ENCODE measurements at places on chromosomes 5 and 9. TPM values are rescaled to one million over a fixed set of nuclear protein-coding genes. Genes with fewer than 3 reads are reported as not detected.

The SNCB gene
- not detected for polyA plus RNA-seq

The RLN1 gene
- 0.27 TPM for polyA plus RNA-seq

The SCGB3A1 gene
- 1.4 TPM for polyA plus RNA-seq

The SLC25A2 gene
- polyA plus RNA-seq, result 0.10 TPM

The TMEM215 gene
- 0.54 TPM for polyA plus RNA-seq

The CXCL14 gene
- 27.8 TPM for polyA plus RNA-seq

The IFNA2 gene
- not detected for polyA plus RNA-seq

All from forelimb muscle (tissue), 1 donor.